ENCODE measurements at places on chromosomes 3 and 15.

GRCh38 chr15:70033529-70034140, 64.1 kb downstream of the TLE3 start:
- no peak for DNase-seq

DNA sequence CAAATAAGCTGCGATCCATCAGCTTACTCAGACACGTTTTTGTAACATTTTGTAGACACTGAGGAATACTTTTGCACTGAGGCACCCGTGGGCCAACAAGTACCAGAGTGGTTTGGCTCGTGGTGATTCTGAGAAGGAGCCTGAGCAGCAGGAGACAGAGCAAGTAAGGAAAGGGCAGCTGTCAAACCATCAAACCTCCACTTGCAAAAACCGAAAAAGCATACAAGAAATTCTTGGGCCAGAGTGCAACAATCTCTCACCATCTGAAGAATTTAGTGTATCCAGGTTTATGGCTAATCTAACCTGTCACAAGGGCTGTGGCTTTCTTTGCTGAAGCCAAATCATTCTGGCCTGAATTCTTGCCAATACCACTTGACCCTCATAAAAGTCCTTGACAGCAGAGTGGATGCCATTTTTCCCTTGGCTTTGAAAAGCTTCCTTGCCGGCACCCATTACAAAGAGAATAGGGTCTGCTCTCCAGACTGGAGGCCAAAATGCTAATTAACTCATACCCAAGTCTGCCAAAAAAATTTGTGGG, 56.7 kb downstream of the MYO1E start:
- no peak for DNase-seq

GRCh38 chr3:48423241-48423882, 6.5 kb downstream of the PLXNB1 start:
- DNase-seq: no peak

DNA sequence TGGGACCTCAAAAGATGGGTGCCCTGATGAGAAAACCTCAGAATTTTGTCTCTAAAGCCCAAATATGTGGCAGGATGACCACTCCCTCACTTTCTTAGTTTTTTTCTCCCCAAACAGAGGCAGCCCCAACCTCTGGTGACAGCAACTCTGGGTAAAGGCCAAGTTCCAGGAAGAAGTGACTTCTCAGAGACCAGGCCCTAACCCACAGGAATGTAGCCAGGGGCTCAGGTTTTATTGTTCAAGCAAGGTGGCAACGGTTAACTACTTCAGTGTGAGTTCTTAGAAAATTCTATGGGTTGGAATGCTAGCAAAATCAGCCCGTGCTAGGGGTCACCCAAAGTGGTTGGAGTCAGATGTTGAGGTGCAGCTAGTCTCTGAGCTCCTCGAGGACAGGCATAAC, 5.1 kb upstream of the DNAJA4 start:
- DNase-seq: no peak

- DNase-seq: no peak
Measured at GRCh38 chr3:178131801-178132200, 404.4 kb upstream of the KCNMB2 start.

GRCh38 chr15:89972085-89972484, 29.0 kb upstream of the ZNF710 start:
- DNase-seq: no peak

GRCh38 chr3:42665050-42665878, 11.8 kb downstream of the ZBTB47 start:
- no peak for DNase-seq

- no peak for DNase-seq
Measured at GRCh38 chr3:146449076-146449475, 20.3 kb downstream of the PLSCR2 start.

DNA sequence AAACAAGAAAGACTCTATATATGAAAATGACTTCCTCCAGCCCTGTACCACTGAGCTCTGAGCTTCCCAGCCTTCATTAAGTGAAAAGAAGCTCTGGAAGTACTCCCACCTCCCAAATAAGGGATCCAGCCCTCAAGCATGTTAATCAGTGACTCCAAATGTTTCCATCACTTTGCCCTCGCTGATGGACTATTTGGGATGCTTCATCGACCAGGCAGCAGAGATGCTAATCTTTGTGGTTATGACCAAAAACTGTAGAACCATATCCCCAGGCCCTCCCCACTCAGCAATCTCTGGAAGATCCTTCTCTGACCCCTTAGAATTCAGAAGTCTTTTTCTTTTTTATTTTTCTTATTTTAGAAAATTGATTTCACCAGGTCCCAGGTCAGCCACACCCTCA, 2.3 kb upstream of the CTDSPL start:
- DNase-seq: no peak

DNA sequence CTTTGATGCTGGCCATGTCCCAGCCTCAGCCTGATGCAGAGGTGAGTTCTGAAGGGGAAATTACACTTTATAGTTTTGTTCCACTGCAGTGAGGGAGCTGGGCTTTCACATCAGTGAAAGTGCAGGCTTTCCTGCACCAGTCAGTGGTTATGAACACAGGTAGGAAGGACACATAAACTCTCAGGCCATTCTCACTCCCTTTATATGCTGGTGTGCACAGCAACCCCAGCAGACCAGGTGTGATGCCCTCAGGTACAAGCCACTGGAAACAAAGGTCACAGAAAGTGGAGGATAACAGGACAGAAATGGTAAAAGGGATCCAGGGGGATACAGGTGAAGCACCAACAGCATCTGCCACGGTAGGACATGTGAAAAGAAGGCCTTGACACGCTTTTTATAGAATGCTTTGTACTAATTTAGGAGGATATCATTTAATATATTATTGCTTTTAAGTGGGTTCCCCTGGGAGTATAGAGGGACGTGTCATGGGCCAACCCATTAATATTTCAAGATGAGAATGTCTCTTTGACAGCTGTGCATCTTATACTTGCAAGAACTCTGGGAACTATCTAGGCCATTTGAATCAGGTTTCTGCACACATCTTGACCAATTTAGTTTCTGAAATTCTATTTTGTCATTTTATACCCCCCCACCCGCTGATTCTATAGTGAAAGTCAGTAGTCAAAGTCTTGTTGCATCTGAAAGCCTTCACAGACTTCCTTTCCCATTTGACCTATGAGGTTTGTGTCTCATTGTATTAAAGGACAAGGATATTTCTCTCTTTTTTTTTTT, 25.0 kb upstream of the BLM start:
- DNase-seq: no peak

GRCh38 chr3:71478568-71478967, 105.0 kb downstream of the FOXP1 start:
- no peak for DNase-seq

DNA sequence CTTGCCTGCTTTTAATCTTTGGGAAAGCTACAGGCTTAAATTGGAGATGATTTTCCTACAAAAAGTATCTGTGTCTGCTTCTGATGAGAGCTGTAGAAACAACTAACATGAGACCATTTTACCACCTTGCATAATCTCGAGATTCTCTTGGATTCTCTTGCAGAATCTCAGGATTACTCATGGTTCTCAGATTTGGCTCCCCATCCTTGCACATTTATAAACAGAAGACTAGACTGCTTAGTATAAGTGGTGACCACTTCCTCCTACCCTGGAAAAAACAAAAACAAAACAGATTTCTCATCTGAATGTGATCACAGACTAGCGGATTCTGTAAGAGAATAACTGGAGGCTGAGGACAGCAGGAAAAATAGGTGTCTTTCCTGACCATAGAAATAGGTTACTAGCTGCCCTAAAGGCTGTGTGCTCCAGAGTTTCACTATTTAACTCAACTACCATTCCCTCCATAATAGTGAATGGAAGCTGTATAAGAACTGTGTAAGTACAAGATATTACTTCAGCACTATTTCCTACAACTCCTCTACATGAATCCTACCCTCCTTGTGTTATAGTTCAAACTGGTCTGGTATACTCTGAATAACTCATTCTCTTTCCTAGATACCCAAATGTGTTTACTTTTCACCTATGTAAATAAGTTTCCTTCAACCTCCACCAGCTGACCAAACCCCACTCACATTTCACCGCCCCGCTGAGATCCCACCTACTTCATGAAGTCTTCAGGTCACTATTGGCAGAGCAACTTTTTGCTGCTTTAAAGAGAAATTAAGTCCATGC, 122.2 kb upstream of the C2CD4B start:
- DNase-seq: no peak

DNA sequence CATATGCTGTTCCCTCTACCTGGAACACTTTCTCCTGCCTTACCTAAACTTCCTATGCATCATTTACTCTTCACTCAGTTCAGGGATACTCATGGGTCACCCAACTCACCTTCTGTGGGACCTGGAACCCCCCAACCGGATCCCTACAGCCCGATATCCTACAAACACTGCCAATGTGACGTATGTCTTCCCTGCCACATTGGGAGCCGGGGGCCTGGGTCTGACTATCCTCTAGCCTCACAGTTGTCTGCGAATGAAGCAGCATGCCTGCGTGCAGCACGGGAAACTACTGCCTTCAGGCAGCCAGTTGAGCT, 405 bp downstream of the NPRL2 start:
- no peak for DNase-seq

GRCh38 chr3:14852058-14852594, 33.4 kb downstream of the FGD5 start:
- DNase-seq: no peak

DNA sequence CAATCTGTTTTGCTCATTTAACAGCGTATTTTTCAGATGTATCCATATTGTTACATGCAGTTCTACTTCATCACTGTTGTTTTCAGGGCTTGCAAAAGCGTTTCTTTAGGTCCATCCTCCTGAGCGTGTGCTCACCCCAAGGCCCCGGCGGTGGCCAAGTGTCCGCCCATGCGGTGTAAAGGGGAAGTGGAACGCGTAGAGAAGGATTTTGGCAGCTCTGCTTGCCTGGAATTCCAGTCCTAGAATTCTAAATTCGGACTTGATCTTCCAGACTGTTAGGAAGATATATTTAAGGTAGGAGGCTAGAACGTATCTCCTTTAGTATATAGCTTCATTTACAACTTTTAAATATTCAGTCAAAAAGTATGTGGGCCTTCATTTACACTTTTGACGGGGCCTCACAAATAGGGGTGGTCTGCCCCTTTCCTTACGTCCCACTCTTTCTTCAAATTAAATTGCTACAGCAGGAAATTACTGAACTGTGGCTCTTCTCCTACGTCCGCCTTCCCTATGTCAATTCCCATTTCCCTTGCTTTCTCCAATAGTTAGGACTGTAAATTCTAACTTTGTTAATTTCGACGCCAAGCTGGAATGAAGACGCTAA, 609 bp upstream of the TBC1D23 start:
- no peak for DNase-seq

- no peak for DNase-seq
Measured at GRCh38 chr15:38085931-38086568, 151.6 kb downstream of the TMCO5A start.

GRCh38 chr3:24709956-24710355, 215.3 kb upstream of the THRB start:
- no peak for DNase-seq

DNA sequence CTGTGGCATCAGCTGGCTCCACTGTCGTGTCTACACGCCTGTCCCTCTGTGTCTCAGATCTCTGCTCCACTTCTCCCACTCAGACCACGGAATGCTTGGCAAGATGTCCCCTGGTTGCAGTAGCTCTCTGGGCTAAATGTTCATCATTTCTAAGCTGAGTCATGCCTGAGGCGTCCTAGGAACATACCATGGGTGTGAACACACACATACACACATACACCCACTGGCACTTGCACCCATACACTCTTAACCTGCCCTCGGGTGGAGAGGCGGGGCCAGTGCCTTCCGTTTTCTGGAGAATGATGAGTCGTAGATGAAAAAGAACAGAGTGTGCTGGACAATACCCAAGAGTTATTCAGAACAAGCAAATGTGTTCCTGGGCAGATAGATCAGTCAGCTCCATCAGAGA, 72.4 kb downstream of the SENP2 start:
- DNase-seq: peak; percentile 10

DNA sequence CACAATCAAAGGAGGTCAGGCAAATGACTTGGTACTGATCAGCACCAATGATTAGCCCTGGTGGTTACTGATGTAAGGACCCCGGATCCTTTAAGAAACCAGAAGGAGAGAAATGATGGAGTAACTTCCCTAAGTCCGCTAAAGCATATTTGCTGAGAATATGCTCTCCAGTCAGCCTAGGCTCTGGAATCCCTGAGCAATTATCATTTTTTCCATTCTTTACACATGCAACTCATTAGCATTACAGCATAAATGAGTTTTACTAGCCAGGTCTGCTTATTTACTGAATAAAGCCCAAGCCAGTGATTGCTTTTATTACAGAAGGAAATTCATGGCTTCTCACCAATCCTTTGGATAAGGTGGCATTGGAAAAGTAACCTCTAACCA, 139.2 kb upstream of the WNT5A start:
- no peak for DNase-seq

DNA sequence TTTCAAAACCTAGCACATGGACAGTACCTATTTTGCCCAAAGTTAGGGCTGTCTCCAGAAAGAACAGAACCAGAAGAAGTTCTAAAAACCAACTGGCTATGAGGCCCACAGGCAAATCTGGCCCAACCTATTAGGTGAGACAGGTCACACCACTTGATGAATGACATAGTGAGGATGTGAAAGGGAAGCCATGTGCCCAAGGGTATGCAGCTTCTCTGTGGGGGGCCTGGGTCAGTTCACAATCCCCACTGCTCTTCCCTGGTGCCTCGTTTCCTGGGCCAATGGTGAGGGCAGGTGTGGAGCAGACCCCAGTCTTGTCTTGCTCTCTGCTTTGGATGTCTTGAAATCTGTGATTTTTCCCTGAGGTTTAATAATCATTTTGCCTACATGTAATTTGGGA, 8.9 kb downstream of the INSYN1 start:
- DNase-seq: no peak

DNA sequence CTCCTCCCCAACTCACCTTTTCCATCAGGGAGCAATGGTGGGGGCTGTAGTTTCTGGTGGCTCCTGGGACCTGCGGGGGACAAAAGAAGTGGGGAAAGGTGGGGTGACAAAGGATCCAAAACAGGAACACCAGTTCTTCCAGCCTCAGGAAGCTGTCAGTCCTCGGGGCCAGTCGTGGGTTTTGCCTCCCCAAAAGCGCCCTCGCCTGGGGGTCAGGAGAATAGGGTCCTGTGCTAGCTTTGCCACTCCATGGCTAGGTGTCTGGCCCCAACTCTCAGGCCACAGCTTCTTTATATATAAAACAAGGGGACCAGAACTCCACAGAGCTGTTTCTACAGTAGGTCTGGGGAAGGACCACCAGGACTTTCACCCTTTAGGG, 4.0 kb downstream of the CCDC9B start:
- DNase-seq: no peak

DNA sequence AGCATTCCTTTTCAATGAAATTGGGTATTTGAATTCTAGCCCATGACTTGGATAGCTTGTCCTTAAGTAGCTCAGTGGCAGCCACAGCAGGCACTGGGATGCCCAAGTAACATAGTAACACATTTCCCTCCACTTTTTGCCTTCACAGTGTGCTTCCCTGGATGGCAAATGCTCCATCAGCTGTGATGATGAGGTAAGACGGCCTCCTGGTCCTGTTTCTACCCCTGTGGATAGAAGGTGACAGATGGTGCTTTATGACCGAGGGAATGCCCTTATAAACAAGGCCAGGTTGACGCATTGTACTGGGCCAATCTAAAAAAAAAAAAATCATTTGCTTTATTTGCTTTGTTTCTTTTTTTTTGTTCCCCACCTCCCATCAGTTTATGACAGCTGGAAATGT, 41.8 kb upstream of the LRTM1 start:
- DNase-seq: no peak

GRCh38 chr3:126030455-126030854, 53.5 kb downstream of the SLC41A3 start:
- no peak for DNase-seq

Data from hematopoietic multipotent progenitor cell treated with erythropoietin and hydrocortisone succinate and interleukin-3 and kit ligand, for 15 days (in vitro differentiated cells).